ENCODE measurements at places on chromosomes 3 and 15.

- DNase-seq = no peak
Observed at GRCh38 chr3:190996181-190996775, 133.8 kb upstream of the GMNC start.

DNA sequence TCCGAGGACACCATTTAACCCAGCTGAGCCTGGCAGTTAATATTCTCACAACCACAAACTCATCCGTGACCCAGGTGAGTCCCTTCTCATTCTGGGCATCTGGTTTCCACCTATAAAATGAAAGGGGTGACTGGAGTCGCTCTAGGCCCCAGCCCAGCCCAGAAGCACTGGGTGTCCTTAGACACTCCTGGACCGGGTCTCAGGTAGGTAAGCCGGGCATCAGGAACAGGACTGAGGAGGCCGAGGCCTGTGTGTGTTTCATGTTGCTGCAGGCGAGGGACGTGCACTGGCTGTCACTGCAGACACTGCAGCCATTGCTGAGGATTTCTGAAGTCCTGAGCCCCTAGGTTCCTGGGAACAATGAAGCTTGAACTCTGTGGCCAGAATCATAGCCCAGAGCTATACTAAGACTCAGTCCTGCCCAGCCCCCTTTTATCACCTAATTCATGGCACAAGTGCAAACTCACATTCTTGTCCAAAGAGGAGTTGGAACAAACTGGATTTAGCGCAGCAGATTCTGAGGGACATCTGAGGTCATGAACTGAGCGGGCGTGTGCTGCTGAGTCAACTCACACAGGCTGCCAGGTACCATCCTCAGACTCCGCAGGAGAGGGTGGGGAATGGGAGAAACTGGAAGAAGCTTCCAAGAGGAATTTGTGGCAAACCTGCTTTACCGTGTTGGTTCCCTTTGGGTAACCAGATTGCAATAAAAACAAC is 184.9 kb downstream of the FAM43A start:
- no peak for DNase-seq

DNA sequence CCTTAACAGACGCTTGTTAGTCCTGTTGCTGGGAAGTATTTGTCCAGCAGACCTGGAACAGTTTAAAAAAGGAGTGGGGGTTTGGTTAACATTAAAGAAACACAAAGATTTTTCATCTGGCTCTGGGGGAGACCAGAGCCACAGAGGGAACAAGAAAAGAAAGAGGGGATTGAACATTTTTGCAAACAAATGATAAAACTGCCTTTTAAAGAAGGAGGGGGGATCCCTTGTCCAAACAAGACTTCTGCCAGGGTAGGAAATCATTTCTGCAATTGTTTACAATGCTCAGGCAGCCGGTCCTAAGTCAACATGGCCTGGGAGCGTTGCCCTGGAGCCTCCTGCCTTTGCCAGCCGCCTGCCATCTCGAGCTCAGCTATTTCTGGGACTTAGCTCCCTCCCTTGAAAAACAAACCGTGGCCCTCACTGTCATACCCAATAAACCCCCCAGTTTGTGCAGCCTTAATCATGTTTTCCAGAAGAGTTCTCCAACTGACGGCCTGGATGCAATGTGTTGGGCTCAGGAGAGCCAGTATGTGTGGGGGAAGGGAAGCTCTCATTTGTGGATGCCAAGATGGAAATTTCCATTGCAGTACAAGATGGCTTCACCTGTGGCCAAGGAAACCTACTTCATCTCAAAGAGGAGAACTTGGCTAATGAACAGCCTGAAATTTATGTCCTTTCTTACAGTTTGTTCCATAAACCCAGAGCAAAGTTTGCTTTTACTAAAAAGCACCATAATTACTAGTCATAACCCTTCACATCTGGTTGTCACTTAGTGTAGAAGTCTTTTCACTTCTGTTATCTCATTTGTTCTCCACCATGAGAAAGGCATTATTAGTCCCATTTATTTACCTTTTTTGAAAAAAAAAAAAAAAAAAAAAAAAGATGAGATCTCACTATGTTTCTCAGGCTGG is 75.9 kb upstream of the RNU6-1 start:
- DNase-seq = no peak

- no peak for DNase-seq
Observed at GRCh38 chr3:149640976-149641728, 16.7 kb downstream of the WWTR1 start.

- DNase-seq = no peak
Observed at GRCh38 chr3:176789281-176789705, 408.0 kb downstream of the TBL1XR1 start.

DNA sequence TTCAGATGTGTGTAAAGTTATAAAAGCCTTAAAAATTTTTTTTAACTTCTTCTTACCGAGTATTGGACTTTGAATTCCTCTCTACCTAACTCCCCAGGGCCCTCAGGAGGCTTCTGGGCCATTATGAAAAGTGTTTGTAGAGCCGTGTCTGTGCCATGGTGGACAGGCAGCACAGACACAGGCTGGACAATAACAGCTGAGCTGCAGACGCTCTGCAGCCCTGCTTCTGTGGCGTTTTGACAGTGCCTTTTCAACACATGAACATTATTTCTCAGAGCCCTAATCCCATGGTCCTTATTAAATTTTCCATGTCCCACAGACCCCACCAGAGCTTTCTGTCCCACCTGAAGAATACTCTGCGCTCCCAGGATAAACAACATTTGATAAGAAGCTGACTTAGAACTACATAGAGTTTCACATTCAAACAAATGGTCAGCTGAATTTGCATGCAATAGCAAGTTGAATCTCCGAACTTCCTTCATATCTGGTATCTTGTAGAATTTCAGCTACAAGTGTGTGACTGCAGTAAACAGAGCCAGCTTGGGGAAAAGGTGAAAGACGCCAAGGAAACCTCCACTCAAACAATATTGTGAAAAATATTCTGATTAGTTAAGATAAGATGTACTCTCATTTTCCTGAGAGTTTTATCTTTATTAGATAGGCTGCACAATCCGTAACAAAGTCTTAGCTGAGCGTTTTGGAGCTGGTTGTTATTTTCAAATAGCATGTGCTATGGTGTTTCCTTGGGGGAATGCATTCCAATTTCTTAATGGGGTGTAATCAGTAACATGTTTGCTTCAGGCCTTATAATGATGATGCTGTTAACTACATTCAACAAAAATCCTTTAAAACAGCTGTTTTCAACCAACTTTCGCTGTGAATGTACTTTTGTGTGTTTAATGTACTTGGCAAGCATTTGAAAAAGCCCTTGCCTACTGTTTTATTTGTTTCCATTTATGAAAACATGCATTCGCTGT is 378.2 kb downstream of the MECOM start:
- no peak for DNase-seq
